Stimulated activated naive CD4-positive, alpha-beta T cell (primary cell): ENCODE measurements at places on chromosomes 11 and 22.

GRCh38 chr22:44406341-44407170 lies 91.5 kb downstream of the RTL6 start:
- no peak for DNase-seq

DNA sequence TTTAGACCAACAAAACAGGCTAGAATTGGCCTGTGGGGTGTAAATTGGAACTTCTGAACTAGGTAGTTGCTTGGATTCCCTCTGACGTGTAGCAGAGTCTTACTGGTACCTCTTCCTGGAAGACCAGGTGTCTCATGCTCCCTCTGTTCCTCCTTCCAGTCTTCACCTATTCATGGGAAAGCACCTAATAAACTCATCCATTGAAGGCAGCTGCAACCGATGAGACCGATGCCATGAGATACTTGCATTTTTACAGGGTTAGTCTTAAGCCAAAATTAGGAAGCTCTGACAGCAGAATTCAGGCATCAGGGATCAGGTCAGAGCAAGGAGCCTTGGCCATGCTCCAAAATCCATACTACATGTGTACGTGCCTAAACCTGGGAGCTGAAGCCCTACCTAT lies 13.2 kb upstream of the HEPHL1 start:
- DNase-seq: no peak

DNA sequence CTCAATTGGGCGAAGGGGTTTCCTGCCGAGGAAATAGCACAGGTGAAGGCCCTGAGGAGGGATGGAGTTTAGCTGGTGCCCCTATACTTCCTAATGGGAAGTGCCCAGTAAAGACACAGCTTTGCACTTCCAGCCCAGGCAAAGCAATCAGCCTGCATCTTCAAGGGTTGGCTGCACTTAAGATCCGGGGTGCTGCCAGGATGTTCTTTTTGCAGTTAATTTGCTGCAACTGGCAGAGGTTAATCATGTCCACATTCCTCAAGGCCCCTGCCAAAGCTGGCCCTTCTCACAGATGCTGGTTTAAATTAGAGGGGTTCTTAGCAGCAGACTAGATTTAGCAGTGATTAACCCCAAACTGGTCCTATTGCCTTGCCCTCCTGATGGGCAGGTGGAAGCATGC lies 137.7 kb upstream of the NAV2 start:
- no peak for DNase-seq

DNA sequence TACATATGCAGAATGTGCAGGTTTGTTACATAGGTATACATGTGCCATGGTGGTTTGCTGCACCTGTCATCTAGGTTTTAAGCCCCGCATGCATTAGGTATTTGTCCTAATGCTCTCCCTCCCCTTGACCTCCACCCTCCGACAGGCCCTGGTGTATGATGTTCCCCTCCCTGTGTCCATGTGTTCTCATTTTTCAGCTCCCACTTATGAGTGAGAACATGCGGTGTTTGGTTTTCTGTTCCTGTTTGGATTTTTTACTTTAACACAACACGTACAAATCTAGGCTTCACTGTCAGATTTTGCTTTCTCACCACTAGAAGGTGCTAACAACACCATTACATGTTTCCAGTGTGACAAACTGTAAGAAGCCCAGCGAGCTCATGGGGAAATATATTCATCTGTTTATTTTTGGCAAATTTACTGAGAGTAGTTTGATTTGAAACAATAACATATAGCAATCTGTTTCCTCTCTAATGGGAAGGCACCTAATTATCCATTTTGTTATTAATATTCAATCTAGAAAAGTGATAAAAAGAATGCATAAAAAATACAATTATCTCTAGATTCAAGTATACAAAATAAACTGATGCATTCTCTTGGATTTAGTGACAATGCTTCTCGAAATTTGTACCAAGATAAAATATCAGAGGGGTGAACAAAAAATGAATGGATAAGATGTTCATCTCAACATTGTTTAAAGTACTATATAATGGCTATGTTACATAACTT lies 23.2 kb upstream of the BIRC3 start:
- no peak for DNase-seq

DNA sequence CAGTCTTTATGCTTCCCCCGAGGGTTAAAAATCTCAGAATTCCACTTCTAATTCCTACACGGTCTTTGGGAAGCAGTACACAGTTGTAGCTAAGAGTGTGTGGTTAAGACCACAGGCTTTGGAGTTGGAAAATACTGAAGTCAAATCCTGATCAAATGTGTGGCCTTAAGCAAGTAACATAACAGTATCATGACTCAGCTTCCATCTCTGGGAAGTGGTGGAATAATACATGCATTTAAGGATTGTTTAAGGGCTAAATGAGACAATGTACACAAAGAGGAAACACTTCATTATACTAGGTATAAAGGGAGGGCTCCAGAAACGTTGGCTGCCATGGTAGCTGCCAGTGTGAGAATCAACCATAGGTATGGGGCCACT lies 71.5 kb downstream of the FAT3 start:
- DNase-seq: no peak

GRCh38 chr11:115408036-115408921 lies 95.9 kb downstream of the CADM1 start:
- no peak for DNase-seq

- DNase-seq: no peak
Measured at GRCh38 chr22:32800994-32801536, 440 bp upstream of the TIMP3 start.

DNA sequence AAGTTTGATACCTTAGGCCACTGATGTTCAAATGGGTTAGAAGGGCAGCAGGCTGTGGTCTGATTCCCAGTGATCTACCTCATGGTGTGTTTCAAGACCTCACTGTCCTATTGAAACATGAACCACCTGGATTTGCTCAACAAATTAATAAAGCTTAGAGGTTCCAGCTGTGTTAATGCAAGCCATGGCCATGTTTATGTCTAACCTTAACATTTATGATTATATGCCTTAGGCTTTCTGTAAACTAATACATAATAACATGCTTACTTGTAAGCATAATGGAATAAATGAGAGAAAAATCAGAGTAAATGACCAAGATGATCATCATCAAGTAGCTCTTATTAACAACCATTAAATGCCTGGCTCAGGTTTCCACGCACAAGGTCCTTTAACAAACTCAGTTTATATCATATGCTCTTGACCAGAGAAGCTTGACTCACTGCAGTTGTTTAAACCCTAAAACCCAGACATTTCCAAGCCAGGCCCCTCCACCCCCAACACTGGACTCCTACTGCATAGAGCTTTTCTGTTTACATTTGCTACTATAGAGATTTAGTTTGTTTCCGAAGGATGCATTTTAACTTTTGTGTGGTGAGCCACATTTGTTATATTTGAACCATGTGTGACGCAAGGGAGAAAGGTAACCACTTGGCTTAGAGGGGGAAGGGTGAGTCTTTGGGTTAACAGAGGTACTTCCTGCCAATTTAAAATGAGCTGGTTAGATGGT lies 43.7 kb downstream of the KREMEN1 start:
- no peak for DNase-seq

GRCh38 chr22:26608129-26608528 lies 9.7 kb downstream of the CRYBB1 start:
- no peak for DNase-seq

DNA sequence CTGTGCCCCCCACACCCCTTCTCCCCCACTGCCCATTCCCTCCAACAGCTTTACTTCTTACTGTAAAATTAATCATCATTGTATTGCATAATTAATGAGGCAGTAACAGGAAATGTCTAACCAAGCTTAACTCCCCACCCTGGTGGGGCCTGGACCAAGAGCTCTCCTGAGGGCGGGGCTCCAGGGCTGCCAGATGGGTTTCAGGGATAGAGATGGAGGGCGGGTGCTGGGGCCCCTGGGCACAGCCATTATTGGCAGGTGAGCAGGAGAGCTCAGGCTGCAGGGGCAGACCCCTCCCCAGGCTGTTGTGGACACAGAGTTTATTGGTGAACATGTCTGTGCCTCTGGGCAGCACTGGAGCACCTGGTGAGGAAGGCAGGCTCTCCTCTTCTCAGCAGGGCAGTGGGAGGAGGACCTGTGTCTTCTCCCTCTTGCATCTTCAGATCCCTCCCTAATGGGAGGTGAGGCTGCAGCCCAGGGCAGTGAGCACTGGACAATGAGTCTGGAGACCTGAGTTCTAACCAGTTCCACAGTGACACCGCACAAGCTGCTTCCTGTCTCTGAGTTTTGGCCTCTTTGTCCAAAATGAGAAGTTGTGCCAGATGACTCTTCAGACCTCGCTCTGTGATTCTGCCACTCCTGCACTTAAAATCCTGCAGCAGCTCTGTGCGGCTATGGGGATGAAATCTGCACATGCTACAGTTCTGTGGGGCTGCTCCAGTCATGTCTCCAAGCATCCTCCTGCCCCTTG lies 233.3 kb downstream of the CEP164 start:
- DNase-seq: no peak

GRCh38 chr11:65419460-65419771 lies 3.2 kb upstream of the NEAT1 start:
- DNase-seq: no peak

- no peak for DNase-seq
Measured at GRCh38 chr22:32969502-32969901, 88.7 kb downstream of the SYN3 start.

DNA sequence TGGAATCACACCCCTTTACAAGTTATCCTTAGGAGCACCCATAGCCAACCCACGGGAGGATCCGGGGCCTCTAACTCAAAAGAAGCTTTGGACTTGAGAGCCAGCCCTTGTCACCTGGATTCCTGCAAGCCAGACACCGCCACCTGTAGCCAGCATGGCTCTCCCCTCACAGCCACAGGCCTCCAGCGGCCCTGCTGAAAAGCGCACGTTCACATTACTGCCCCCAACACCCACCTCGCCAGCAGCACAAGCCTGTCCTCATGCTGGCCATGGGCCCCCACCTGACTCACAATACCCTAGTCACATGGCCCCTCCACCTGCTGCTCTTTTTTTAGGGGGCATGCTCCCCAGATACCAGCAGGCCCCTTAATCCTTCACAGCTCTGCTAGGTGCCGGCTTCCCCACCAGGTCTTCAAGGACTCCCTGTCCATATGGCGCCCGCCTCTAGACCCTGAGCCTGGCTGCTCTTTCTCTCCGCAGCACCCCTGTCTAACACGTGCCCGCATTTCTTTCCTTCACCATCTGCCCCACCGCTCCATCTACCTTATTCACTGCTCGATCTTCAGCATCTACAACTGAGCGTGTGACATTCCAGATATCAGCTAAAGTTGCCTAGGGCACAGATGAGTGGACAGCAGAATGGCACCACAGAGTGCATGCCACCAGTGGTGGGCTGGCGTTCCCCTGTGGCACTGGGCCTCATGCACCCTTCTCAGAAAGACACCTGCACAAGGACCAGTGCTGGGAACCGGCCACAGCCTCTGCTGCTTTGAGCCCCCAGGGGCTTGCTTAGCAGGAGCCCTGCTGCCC lies 6.6 kb downstream of the CARS1 start:
- no peak for DNase-seq

- no peak for DNase-seq
Measured at GRCh38 chr22:48661984-48662383, 1165.7 kb downstream of the BRD1 start.

GRCh38 chr11:64542172-64543125 lies 48.6 kb upstream of the SLC22A12 start:
- DNase-seq: no peak

DNA sequence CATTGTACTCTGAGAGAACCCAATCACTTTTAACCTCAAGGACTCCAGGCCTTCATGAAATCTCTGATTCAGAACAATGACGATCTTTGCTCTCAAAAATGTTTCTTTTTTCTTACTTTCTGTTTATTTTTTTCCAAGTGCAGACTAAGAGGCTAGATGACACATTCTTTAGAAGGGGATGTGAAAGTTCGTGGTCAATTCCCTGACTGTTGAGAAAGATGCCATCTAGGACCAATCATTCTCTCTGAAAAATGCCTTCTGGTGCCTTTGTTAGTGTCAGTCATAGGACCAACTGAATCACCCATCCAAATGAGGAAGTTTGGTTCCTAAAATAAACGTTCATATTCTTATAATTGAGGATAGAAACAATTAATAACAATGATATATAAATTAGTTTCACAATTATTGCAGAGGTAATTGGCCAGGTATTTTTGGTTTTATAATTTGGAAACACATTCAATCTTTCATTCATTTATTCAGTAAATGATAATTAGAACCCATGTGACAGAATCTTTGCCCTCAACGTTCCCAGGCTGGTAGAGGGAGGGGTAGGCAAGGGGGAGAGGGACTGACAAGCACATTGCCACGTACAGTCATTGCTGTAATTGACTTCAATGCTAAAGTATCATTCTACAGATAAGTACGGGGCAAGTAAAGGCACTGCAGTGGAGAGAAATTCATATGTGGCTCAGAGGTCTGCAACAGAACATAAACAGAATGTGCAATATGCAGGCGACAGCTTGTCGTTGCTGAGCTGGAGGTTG lies 333.4 kb upstream of the MPPED2 start:
- DNase-seq: no peak

- no peak for DNase-seq
Measured at GRCh38 chr22:42328130-42328783, 57.8 kb upstream of the TCF20 start.

GRCh38 chr11:33195462-33196173 lies 34.3 kb upstream of the CSTF3 start:
- DNase-seq: no peak

DNA sequence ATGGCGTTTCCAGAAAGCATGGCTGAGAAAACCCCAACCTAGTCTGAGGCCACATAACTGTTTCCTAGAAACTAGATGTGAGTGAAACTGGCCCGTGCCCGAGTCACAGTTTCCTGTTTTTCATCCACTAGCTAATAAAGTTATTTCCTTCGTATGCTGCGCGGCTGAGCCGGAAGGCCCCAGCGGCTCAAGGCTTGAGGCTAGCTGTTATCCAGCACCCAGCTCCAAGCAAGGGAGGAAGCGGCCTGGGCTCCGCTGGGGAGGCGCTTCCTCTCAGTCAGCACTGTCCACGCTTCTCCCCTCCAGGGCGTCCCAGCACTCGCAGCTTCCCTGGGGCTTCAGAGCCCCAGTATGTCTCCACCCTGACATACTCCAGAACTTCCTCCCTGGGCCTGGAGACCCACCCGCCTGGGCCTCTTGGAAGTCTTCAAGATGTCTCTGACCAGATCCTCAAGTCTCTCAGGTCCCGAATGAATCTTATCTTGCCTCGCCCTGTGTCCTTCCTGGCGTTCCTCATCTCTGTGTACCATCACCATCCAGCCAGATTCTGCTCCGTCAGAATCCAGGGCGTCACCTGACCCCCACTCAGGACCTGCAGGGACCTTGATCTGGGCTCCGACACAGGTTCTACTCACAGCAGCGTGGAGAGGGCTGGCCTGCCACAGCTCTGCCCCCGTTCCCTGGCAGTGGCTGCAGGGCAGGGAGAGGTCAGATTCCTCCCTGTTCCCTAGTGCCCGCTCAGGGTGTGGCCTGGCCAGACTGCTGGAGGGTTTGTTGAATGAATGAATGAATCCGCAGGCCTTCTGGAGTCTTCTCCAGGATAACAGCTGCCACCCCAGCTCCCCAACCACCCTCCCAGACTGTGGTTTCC lies 81.9 kb downstream of the LRRC32 start:
- DNase-seq: no peak

- DNase-seq: no peak
Measured at GRCh38 chr11:41301023-41301422, 158.4 kb downstream of the LRRC4C start.

- DNase-seq: no peak
Measured at GRCh38 chr11:70584498-70585235, 186.3 kb downstream of the CTTN start.

- no peak for DNase-seq
Measured at GRCh38 chr11:69930081-69931059, 111.2 kb upstream of the FGF3 start.
